Cortex of kidney (tissue), 1 donor: ENCODE measurements at places on chromosomes 2 and 18.

DNA sequence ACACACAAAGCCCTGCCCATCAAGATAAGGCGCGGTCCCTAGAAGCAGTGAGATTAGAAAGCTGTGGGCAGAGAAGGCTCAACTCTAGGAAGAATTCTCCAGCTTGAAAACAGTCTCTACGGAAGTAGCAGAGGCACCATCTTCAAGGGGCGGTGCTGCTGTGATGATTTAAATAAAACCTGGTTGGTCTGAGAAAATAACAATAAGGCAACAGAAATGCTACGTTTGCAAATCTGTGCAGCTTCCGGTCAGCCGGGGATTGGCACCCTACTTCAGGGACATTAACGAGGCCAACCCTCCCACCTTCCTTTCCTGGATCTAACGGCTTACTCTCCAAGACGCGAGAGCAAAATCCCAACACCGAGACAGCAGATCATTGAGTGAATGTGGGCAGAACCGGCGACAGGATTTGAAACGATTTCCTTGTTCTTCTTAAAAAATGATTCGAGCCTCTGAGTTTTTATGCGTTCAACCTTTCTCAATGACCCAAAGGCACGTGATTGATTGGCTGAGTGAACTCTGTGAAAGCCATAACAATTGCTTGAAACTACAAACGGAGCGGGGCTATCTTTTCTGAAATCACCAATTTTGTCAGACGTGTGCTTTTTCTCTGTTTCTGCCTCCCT lies 93.7 kb upstream of the ZNF516 start:
- DNase-seq = no peak

GRCh38 chr18:32032609-32033008 lies 14.0 kb downstream of the RNF125 start:
- no peak for DNase-seq

GRCh38 chr2:159684796-159685195 lies 27.5 kb upstream of the MARCHF7 start:
- DNase-seq = no peak

DNA sequence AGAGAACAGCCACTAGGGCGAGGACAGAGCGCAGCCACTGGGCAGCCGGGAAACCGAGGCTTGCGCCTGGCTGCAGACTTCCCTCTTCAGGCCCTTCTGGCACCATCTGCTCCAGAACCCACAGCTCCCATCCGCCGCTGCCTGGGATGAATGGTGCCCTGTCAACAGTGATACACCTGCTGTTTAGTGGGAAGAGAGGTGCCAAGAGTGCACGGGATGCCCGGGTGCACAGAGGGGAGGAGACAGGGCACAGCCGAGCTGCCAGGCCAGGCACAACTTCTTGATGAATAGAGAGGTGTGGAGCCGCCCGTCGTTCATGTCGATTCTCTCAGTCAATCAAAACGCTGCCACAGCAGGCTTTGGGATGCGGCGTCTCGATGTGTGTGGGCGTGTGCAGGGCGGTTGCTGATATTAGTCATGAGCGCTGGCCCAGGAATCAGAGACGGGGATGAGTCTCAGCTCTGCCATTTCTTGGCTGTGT lies 39.5 kb downstream of the RRM2 start:
- DNase-seq = no peak

- DNase-seq = no peak
Observed at GRCh38 chr18:48791636-48792105, 159.1 kb downstream of the SMAD7 start.

DNA sequence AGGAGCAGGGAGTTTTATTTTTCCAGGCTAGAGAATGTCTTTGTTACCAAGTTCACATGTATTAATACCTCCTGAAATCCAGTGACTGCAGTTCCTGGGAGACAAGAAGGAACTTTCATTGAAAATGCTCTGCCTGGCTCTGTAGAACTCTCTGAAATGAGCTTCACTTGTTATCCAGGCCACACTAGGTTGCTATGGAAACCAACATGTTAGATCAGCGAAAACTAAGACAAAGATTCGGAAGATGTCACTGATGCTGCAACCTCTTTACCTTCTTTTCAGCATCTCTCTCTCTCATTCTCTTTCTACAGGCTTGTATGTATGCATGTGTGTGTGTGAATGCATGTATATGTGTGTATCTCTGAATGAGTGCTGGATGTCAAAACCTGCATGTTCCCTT lies 218.5 kb downstream of the TRIB2 start:
- DNase-seq = no peak

GRCh38 chr2:105361102-105361889 lies 24.0 kb downstream of the C2orf49 start:
- no peak for DNase-seq
